NCI-H1417 (cell line): ENCODE measurements at places on chromosomes 7 and 10.

- DNase-seq, result no peak
Measured at GRCh38 chr10:3203016-3203811, 30.6 kb upstream of the PITRM1 start.

GRCh38 chr7:135974667-135975066 is 2.5 kb downstream of the MTPN start:
- DNase-seq, result no peak

GRCh38 chr7:75943864-75944263 is 28.9 kb downstream of the POR start:
- DNase-seq, result no peak

GRCh38 chr10:132587175-132587574 is 49.6 kb downstream of the INPP5A start:
- no peak for DNase-seq

DNA sequence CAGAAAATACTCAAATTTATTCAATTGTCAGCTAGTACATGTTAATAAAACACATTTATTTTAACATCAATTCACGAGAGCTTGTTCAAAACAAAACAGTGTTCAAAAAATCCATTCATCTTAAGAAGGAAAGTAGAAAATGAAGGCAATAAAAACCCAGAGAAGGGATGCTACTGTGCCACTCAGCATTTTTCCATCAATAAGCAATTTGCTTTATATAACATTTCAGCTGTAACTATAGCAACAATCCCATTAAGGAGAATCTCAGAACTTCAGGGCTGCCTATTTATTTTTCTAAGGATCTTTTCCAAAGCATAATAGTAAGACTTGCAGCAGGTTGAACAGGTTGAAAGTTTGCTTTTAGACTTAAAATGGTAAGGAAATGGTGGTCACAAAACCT is 190.5 kb downstream of the PCLO start:
- no peak for DNase-seq
